Activated CD4-positive, alpha-beta memory T cell treated with anti-CD3 and anti-CD28 coated beads for 36 hours (primary cell): ENCODE measurements at places on chromosomes 3 and 15. TPM values are rescaled to one million over a fixed set of nuclear protein-coding genes. Genes with fewer than 3 reads are reported as not detected.

SAMD7 gene
- not detected for total RNA-seq

STARD5 gene
- total RNA-seq: 7.3 TPM

GAP43 gene
- total RNA-seq: not detected

KCNAB1 gene
- total RNA-seq: not detected

TRIM42 gene
- not detected for total RNA-seq

STRIT1 gene
- total RNA-seq: not detected

ANKRD34C gene
- total RNA-seq: not detected

FAM81A gene
- not detected for total RNA-seq

SUCNR1 gene
- not detected for total RNA-seq

MAP3K13 gene
- total RNA-seq: 12.4 TPM

DNA sequence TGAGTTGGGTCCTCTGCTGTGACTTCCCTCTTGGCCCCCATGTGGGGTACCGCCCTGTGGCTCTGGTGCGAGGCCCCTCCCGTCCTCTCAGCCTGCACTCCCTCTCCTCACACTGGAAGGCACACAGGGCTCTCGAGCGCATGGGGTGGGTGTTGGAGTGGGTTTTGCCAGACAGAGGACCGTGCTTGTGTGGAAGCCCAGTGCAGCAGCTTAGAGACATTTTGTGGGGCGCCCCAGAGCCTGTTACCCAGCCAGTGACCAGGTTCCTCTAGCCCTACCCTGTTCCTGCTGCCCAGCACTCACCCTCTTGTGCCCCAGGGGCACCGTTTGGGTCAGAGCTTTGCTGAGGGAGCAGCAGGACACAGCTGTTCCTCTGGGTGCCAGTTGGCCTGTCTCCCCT, 9.9 kb downstream of the PLXNA1 start:
- DNase-seq: no peak

- DNase-seq: no peak
Measured at GRCh38 chr3:148840451-148840850, 12.8 kb downstream of the CPB1 start.

DNA sequence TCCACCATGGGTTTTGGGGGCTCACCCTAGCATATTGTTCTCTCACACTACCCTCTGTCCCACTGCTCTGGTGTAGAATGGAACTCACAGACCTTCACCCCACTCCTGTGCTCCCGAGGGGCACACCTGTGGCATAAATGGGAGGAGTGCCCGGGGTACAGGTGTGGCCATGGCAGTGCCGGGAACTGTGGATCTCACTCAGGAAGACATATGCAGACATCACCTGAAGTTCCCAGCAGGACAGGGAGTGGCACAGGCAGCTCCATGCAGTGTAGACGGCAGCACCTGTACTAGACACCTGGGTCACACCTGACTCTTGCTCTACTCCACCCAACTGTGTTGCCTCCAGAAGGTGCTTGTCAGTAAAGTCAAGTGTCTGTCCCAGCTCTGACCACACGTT, 57.6 kb upstream of the MRPS22 start:
- DNase-seq: no peak

GRCh38 chr3:142623194-142623593, 27.0 kb downstream of the PLS1 start:
- DNase-seq: no peak

DNA sequence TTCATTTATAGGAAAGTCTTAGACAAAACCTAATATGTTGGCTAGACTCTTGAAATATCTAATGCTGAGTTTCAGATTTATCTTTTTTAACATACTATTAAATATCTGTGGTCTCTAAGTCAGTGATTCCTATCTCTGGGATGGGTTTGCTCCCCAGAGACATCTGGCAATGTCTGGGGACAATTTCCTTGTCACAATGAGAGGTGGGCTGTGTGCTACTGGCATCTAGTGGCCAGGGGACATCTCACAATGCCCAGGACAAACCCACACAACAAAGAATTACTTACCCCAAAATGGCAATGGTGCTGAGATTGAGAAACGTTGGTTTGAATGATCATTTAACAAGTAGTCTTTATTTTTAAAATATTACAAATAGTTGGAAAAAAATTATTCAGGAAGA, 602.1 kb downstream of the MAGI1 start:
- no peak for DNase-seq

GRCh38 chr3:47291158-47291753, 8.5 kb downstream of the KLHL18 start:
- DNase-seq: no peak

DNA sequence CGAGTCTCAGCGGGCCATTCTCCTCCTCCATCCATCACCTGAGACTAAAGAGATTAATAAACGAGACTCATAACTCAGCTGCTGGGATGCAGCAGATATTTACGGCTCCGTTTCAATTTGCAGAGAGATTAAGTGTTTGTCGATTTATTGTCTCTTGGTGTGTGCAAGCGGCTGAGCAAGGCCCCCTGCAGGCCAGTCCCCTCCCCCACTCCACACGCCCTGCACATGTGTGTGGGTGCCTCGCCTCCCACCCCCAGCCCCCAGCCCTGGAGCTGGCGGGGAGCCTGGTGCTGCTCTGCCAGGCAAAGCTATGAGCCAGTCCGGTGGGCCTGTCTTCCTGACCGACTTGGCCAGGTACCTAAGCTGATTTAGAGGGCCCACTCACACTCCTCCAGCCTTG, 63.0 kb downstream of the CYP11A1 start:
- DNase-seq: no peak

DNA sequence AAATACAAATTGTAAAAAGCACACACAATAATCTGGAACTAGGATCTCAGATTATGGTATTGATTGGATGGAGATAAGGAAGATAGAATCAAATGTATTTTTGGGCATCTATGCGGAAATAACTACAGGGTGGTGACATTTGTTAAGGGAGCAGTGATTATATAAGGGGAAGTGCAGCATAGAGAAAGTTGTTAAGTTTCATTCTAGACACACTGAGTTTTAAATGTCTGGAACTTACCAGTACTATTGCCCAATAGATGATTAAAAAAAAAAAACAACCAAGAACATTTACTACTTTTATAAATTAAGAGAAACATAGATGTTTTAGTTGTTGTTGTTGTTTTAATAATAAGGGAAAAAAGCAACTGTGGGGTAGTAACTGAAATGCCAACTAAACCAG, 32.1 kb upstream of the C3orf38 start:
- DNase-seq: no peak

GRCh38 chr3:187516446-187517185, 148.4 kb downstream of the RTP4 start:
- DNase-seq: no peak

DNA sequence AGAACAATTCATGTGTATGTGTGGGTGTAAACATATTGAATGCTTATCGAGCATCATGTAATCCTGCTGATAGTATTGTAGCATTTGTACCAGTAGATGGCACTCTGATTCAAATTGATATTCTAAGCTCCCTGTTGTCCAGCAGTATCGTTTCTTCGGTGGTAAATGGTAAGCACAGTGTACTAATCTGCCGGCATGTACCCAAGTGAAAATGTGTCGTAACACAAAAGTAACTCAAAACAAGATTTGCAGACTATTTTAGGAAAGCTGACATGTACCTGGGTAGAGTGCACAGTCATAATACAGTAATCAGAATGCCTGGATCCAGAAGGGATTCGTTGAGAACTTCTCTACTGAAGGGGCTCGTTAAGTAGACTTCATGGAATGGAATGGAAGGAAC, 31.7 kb upstream of the MNS1 start:
- DNase-seq: no peak

- no peak for DNase-seq
Measured at GRCh38 chr3:23629181-23629894, 176.4 kb upstream of the UBE2E1 start.

DNA sequence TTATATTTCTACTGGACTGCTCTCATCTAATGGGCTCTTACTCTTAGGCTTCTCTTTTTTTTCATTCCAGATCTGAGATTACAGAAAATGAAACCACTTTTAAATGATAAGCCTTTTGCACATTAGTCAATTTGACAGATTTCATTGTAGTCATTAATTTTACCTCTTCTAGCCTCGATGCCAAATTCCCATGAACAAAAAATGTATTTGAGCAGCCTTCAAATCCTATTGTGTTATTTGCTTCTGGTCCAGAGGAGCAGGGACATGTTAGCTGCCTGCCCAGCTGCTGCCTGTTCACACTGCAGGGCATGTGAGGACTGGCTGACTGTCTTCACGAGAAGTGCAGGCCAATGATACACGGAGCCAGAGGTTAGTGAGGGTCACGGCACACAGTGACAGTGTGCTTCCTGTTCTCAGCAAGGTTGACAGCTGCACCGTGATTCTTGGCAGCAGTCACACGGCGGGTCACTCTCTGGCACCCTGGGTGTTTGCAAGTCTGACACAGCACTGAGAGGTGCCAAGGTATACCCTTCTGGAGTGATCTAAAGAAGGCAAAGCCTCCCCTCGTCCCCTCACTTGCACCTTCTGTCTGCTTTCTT, 40.8 kb downstream of the KAT2B start:
- DNase-seq: peak; percentile 57

GRCh38 chr15:67691450-67691849, 133.9 kb upstream of the SKOR1 start:
- no peak for DNase-seq

DNA sequence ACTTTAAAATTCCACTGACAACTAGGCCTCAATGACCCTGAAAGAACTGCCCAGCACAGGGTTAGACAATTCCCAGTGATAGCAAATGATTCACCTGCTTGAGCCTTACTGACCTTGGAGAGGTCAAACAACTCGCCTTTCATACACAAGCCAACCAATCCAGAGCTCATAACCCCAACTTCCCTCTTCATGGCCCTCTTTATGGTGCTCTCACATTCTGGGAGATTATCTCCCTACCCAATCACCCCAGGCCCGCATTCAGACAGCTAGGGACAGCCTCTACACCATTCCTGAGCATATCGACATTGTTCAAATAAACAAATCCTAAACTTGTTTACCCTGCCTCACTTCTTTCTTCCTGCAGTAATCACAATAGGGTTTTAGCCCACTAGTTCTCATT, 32.2 kb upstream of the COLQ start:
- no peak for DNase-seq

GRCh38 chr3:77186728-77187127, 146.8 kb downstream of the ROBO2 start:
- DNase-seq: no peak

GRCh38 chr3:64974401-64974800, 286.6 kb upstream of the ADAMTS9 start:
- no peak for DNase-seq

DNA sequence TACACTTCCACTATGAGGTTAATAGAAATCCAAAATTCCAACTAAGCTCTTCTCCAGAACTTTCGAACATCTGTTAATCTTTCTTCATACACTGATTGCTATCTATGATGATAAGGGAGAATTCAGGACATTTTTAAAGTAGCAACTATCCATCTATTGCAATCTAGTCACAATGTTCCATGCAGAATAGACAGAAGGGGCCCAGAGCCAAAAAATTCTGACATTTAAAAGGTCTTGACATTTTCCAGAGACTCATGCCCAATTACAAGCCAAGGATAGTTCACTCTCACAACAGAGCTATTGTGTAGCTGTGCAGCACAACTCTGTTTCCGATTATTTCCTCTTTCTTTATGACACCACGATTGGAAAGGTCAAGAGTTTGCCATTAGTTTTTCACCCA, 999.7 kb upstream of the ALCAM start:
- no peak for DNase-seq

DNA sequence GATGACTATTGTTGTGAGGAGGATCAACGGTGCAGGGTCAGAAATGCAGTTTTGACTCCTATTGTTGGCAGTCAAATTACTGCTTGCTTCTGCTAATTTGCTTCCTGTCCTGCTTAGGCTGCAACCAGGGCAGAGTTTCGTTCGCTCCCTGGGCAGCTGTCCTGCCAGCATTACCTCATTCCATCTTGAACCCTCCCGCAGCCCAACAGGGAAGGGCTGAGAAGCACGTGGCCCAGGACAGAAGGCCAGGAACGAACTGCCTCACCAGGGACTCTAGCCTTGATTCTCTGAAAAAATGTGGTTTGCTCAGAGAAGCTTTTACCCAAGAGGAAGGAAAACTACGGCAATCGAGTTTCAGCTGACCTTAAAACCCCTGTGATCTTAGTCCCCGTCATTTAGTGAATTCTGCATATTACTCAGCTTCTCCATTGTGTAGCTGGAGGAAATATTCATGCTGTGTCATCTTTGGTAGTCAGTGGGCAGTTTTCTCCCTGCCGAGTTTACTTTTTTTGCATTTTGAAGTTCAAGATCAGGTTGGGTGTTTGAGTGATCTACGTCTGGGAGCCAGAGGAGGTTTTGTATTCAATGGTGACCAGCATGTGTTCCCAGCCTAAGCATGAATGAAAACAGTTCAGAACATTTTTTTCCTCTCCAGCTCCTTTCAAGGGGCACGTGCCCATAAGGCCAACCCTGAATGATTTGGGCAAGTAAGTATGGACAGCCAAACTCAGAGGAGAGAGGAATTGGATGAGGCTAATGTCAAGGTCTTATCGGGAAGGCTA, 23.0 kb downstream of the TLNRD1 start:
- DNase-seq: peak; percentile 55

DNA sequence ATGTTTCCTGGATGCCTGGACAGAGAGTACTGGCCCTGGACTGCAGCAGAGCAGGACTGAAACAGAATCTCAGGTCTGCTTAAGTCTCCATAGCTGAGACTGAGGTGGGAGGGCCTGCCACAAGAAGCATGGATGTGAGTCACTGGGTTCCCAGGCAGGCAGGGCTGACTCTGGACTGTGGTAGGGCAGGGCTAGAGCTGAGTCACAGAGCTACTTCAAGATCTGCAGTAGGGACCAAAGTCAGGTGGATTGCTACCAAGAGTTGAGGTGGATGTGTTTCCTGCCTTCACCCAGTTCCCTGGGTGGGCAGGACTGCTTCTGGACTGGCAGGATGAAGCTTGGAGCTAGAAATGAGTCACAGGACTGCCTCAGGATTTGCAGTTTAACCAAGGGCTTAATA, 282.9 kb downstream of the AGBL1 start:
- DNase-seq: peak; percentile 27

DNA sequence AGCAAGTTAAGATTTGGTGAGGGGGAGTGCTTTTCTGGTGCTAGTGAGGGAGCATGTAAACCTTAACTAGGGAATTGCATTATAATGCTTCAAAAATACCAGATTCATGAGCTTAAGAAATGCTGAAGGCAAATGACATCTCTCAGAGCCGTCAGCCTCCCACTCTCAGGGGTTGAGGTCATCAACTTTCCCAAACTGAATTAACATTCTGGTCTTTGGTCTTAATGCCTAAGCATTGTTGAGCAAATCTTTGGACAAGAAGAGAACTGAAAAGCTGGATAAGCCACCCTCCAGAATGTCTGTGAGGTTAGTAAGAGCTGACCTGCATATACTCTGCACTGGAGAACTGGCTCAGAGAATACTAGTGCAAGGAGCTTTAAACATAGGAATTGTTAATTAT, 124.9 kb upstream of the GAP43 start:
- DNase-seq: no peak

- no peak for DNase-seq
Measured at GRCh38 chr3:42780398-42780797, 7.3 kb upstream of the CCDC13 start.
